LNCaP clone FGC (cell line): ENCODE measurements at places on chromosomes 4 and X.
A peak's percentile ranks its signal among the peaks of the same experiment; 100 is the strongest.

GRCh38 chrX:47664737-47665136 is 5.8 kb upstream of the UXT start:
- DNase-seq, result no peak

DNA sequence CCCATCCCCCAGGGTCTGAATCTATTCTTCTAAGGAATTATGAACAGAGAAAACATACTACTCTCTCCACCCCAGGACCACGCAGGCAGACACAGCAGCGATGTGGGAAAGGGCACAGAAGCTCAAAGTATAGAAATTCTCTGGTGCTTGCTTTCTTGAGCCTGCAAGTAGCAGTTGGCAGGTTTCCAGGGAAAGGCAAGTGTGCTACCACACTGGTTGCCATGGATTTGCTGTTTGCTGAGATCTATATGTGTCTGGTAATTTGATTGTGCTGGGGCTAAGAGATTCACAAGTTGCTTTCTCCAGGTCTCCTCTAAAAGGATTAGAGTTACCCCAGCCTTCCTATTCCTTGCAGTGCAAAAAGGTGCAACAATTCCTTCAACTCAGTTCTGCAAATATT is 83.1 kb downstream of the GUCY2F start:
- DNase-seq, result no peak

DNA sequence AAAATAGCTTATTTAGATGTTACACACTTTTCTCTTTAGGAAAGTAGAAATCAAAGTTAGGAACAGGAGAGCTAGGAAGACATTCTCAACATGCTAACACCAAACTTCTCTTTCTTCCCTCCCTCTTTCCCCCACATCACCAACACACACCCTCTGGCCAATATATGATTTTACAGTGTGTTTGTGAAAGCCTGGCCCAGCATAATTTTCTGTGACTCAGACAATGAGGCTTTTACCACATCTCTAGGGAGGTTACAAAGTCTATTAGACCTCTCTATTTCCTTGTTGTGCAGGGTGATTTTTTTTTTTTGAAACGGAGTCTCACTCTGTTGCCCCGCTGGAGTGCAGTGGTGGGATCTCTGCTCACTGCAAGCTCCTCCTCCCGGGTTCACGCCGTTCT is 189.9 kb downstream of the AASDH start:
- no peak for DNase-seq

GRCh38 chr4:55554453-55555030 is 7.8 kb upstream of the CLOCK start:
- DNase-seq, result no peak

GRCh38 chr4:25943805-25944204 is 29.8 kb downstream of the SMIM20 start:
- DNase-seq, result no peak

DNA sequence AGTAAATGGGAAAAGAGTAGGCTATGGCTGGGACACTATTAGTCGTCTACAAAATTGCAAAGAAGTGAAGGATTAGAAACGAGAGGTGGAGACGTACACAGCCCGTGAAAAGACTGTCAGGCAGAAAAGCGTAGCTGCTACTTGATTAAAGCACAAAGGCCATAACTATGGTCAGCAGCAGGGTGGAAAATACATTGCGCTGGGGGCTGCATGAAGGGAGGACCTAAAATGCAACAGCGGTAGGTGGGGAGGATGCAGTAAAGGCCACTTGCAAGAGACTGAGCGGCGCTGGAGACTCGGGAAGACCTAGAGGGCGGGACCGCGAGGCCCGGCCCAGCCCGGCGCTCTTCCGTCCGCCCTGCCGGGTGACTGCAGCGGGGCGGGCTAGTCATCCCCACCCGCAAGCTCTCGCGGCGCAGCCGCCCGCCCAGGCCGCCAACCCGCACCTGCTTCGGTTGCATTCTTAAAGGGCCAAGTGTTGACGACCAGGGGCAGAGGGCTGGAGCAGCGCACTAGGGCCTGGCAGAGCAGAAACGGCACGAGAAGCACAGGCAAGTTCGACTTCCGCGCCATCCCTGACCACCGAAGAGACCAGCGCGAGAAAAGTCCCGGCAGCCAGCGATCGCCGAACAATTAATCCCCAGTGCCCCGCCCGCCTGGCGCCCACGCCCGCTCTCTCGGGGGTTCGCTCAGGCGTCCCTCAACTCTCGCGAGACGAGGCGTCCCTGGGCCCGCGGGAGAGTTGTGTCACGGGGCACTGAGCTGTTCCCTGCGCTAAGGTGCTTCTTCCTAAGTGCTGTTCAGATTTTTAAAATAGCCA is at the start of gene AGA:
Gene AGA (minus strand): TSS at position 635 of the 820 bp plus-strand sequence. CDS start 62 bp downstream, at position 573.
- DNase-seq, result peak; percentile 72

DNA sequence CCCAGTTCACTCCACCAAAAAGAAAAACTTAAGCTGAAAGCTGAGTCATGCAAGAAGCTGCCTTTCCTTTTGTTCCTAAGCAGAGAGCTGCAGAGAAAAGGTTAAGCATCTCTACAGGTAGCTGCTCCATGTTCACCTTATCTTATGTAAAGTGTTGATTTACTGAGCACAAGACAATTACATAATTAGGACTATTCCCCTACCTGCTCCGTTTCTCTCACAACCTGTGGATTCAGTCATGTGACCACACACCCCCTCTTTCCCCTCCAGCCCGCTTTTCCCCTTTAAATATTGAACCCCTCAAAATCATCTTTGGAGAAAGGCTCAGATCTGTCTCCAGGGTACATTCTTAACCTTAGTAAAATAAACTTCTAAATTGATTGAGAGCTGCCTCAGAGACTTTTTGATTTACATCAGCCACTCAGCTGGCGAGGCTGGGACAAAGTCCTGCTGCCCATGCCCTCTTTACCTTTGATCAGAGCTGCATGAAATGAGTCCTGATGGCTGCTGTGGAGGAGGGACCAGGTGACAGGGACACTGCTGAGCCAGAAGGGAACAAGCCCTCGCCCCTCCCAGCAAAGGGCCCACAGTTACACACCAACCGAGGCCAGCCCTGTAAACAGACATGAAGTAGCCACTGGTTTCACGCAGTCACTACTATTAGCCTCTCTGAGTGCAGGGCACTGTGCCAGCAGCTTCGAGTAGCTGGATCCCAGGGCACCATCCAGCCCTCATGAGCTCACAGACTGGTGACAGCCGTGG is 53.9 kb upstream of the C4orf50 start:
- no peak for DNase-seq

DNA sequence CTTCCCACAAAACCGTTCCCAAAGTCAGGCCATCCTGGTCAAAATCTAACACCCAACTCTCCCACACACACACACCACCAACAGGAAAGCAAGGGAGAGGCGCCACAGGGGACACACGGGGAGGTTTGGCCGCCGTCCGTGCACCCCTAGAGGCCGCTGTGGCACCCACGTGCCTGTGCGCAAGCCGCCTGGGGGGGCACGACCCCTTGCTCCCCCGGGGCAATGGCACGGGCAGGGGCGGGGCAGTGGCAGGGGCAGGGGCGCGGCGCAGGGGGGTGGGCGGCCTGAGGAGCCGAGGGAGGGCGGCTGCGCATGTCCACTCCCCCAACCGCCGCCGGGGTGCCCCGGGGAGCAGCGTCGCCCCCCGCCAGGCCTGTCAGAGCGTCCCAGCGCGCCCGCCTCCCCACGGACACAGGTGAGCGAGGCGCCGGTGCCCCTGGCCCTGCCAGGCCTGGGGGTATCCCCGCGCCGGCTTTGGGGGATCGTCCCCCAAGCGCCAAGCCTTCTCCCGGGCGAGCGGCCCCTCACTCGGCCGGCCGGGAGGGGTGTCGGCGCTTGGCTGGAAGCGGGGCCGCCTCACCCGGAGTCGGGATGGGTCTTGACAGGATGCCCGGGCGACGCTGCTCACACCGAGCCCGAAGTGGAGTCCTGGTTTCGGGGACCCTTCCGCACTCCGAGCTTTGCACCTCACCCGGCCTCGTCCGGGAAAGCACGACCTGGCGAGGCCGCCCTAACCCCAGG is at the start of gene ERAS:
Gene ERAS (plus strand): TSS at position 379 of the 741 bp plus-strand sequence. CDS start 2,611 bp downstream, outside the sequence.
- no peak for DNase-seq

- DNase-seq, result no peak
These were observed 253.2 kb upstream of the RASGEF1B start for GRCh38 chr4:81724925-81725329.

DNA sequence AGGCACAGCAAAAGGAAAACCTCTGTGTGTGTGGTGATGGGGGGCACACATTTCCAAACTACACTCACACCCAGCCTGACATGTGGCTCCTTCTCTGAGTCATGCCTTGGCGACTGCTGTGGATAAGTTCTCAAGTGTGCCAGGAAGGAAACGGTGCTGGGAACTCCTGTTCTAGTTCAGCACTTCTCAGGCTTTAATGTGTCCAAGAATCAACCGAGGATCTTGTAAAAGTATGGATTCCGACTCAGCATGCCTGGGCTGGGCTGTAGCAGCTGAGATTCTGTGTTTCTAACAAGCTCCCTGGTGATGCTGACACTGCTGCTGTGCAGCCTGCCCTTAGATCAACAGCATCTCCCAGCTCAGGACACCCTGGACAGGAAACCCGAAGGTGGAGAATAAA is 20.2 kb downstream of the CLNK start:
- peak; percentile 90 for DNase-seq

GRCh38 chr4:135533053-135533452 is 1331.5 kb upstream of the PABPC4L start:
- DNase-seq, result no peak

GRCh38 chrX:49176421-49177326 is 5.0 kb downstream of the PLP2 start:
- DNase-seq, result no peak

GRCh38 chrX:133923113-133923512 is 62.3 kb downstream of the GPC3 start:
- DNase-seq, result no peak

- no peak for DNase-seq
These were observed 51.7 kb downstream of the RAB28 start for GRCh38 chr4:13432453-13432852.

- DNase-seq, result no peak
These were observed 421.0 kb downstream of the ADAM29 start for GRCh38 chr4:175339100-175339707.

- no peak for DNase-seq
These were observed 59.0 kb upstream of the DYNLT3 start for GRCh38 chrX:37906357-37906756.

GRCh38 chr4:7217474-7218321 is 25.4 kb downstream of the SORCS2 start:
- DNase-seq, result peak; percentile 2

DNA sequence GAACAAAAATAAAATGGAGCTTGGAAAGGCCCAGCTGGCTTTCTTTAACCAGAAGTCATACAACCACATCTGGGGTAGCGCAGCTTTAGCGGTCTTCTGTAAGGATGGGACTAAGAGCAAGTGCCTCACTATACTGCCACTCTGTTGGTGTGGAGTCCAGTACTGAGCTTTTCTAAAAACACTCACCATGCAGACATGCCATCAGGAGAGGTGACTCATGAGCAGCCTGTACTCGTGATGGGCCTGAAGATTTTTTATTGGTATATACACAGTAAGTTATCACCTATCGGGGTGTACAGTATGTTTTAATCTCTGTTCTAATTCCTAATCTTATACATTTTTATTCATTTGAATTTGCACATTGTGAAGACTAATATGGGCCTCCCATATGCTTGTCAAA is 9.6 kb downstream of the PPP3CA start:
- no peak for DNase-seq

GRCh38 chr4:2363951-2364653 is 54.3 kb downstream of the ZFYVE28 start:
- no peak for DNase-seq

DNA sequence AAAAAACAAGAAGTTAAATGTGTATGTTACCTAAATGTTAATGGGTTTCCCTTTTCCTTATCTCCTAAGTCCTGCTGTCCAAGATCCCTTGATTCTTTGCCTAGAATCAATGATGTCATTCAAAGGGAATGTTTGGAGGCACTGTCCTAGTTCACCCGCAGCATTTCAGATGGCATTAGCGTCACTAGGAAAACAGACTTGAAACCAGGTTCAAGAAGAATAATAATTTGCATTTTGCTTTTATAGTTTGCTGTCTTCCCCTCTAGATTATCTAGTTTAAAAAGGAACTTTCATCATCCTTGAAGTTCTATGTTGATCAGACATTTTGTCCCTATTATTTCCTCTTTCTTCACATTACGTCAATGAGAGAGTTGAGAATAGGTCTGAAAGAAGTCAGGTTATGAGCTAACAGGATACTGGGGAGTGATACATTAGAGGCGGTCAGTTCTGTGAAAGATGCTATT is 234.1 kb upstream of the PGRMC2 start:
- DNase-seq, result peak; percentile 34

DNA sequence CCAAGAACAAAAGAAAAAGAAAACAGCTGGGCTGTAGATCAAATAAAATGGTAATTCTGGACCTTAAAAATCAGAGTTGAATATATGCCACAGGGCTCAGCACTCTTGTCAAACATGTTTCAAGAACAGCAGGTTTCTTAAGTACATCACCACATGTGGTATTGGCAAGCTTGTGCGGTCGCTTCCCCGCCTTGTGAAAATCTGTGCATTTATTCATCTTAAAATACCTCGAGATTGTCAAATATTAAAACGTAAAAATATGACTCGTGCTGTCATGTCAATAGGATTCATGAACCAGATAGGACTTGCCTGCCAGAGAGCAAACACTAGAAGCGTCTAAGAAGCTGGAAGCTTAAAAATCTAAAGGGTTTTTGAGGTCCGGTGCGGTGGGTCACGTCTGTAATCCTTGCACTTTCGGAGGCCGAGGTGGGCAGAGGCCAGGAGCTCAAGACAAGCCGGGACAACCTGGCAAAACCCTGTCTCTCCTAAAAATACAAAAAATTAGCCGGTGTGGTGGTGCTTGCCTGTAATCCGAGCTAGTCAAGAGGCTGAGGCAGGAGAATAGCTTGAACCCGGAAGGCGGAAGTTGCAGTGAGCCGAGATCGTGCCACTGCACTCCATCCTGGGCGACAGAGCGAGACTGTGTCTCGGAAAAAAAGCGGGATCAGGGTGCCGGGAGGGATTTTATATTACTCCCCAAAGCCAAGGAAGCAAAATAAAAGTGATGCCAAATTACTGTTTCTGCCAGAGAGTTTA is 40.2 kb upstream of the TMEM154 start:
- peak; percentile 15 for DNase-seq

DNA sequence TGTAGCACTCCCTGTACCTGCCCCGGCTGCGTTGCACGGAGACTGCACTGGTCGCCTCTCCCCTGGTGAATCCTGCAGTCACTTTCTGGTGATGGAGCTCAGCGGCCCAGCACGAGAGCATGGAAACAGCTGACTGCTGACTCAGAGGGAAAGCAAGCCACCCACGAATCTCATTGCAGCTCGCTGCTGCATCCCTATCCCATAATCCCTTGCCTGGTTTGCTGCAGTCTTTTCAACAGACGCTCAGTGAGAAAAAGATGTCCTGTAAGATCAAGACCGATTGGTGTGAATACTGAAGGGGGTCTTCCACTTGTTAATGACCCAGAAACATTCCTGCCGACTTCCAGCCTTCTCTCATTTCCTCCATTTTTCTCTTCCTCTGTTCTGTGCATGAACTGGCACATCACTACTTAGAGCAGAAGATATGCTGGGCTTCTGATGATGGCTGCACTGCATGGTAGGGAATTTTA is 52.9 kb downstream of the TRIM2 start:
- no peak for DNase-seq

- no peak for DNase-seq
These were observed 158.4 kb downstream of the INPP4B start for GRCh38 chr4:142687547-142688275.
